CD4-positive, CD25-positive, alpha-beta regulatory T cell (primary cell): ENCODE measurements at places on chromosomes 1 and 21. TPM values are rescaled to one million over a fixed set of nuclear protein-coding genes. Genes with fewer than 3 reads are reported as not detected.

GRCh38 chr1:117826540-117827078 lies 102.8 kb downstream of the GDAP2 start:
- DNase-seq = no peak
- H3K36me3 ChIP-seq = no peaks in the 10 kb centered on the region
- H3K4me3 ChIP-seq = no peak overlapping the region
- no peak overlapping the region for H3K27ac ChIP-seq

PRRX1 gene
- total RNA-seq = not detected

FCRLB gene
- total RNA-seq = not detected

DNA sequence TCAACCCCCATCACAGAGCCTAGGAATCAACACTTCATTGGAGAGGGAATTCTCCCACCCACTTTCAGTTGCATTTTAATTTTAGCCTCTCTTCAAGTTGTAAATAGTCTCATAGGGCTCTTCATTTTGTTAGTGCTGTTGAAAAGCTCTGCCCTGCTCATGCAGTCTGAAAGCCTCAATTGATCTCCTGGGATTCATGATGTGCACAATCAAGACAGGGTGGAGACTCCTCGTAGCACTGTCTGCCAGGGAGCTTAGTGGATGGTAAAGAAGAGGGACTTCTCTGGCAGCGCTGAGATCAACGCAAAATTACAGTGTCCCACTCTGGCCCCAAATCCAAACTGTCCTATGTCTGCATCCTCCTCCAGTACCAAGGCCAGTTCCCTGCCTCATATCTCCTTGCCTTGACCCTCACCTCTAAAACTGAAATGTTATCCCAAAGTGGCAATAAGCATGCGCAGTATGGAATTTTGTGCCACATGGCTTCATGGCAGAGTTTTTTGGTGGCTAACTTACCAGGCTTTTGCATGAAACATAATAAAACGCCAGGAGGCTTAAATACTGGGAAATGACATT lies 282.2 kb downstream of the CACNA1E start:
- no peak overlapping the region for H3K4me3 ChIP-seq
- no peaks in the 10 kb centered on the region for H3K27me3 ChIP-seq
- H3K4me1 ChIP-seq = no peaks in the 10 kb centered on the region

- H3K4me1 ChIP-seq = peaks cover 41% of the 10 kb centered on the region
- no peaks in the 10 kb centered on the region for H3K27me3 ChIP-seq
- H3K27ac ChIP-seq = peak overlapping the region; percentile 61
- DNase-seq = no peak
Observed at GRCh38 chr21:33402001-33402979, 923 bp upstream of the IFNGR2 start.

EVA1C gene
- total RNA-seq = 8.3 TPM

LIPI gene
- not detected for total RNA-seq

DNA sequence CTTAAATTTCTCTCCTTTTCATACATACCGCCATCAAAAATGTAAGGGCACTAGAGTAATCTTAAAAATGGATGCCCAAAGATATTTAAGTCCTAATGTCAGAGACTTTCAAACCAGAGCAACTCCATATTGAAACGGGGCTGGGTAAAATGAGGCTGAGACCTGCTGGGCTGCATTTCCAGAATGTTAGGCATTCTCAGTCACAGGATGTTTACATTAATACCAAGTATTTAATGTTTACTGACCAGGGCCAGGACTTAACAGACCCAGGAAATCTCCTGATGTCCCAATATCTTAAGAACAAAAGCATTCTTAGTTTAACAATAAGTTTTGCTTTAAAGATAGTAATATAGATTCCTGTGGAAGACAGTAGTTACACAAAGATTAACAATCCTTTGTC lies 563.9 kb upstream of the BEND5 start:
- no peak overlapping the region for H3K27ac ChIP-seq
- H3K36me3 ChIP-seq = no peaks in the 10 kb centered on the region
- H3K4me3 ChIP-seq = no peak overlapping the region
- no peaks in the 10 kb centered on the region for H3K4me1 ChIP-seq

- peaks cover 4% of the 10 kb centered on the region for H3K27me3 ChIP-seq
- no peaks in the 10 kb centered on the region for H3K36me3 ChIP-seq
- no peak overlapping the region for H3K27ac ChIP-seq
- DNase-seq = no peak
Observed at GRCh38 chr1:19949016-19949415, 25.6 kb upstream of the PLA2G2E start.

GRCh38 chr1:75861831-75862230 lies 65.1 kb downstream of the MSH4 start:
- no peaks in the 10 kb centered on the region for H3K27me3 ChIP-seq
- H3K27ac ChIP-seq = no peak overlapping the region
- H3K36me3 ChIP-seq = no peaks in the 10 kb centered on the region
- no peaks in the 10 kb centered on the region for H3K4me1 ChIP-seq

DNA sequence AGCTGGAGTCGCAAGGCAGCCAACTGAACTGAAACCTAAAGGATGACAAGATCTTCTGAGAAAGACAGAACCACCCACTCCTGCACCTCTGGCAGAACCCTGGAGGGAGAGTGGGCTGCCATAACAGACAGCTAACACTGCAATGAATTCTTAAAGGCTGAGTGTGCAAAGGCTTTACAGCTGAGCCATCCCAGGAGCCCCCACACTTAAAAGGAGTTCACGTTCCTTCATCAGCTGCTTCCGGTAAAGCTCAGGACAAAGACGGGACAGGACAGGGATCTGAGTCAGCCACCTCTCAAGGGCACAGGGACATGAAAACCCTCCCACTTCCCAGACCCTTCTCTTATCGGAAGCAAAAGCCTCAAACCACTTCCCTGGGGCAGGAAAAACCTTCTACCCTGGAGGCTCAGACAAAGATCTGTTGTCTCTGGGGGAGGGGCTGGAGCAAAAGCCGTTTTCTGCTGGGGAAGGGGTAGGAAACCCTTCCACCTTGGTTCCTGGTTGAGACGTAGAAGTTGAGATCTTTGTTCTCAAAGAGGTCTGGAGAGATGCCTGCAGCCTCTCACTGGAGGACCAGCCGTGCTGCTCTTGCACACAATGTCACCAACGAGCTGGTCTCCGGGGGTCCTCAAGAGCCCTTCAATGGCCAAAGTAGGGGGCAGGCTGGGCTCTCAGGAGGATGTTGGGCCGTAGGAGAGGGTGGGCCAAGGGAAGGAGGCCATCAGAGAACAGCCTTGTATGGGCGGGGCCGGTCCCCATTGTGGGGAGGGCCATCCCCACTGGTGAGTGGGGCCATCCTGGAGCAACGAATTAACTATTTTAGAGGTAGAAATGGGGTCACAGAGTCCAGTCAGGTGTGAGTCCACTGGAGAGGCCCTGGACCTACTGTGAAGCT lies 452.4 kb downstream of the PTPRU start:
- no peak overlapping the region for H3K27ac ChIP-seq
- DNase-seq = no peak
- H3K27me3 ChIP-seq = no peaks in the 10 kb centered on the region
- no peaks in the 10 kb centered on the region for H3K36me3 ChIP-seq
- no peak overlapping the region for H3K4me3 ChIP-seq

KCNA2 gene
- total RNA-seq = 5.8 TPM

GRCh38 chr1:225611537-225612223 lies 41.2 kb downstream of the ENAH start:
- H3K4me3 ChIP-seq = no peak overlapping the region
- H3K27me3 ChIP-seq = no peaks in the 10 kb centered on the region
- no peak overlapping the region for H3K27ac ChIP-seq
- H3K36me3 ChIP-seq = no peaks in the 10 kb centered on the region
- DNase-seq = no peak
- H3K4me1 ChIP-seq = no peaks in the 10 kb centered on the region
